ENCODE measurements at places on chromosomes 4 and X. TPM values are rescaled to one million over a fixed set of nuclear protein-coding genes. Genes with fewer than 3 reads are reported as not detected.

Gene CSN1S1
- total RNA-seq = not detected

Gene NXF2B
- not detected for total RNA-seq

Gene STAG2
- total RNA-seq = 103 TPM

Gene TECRL
- total RNA-seq = not detected

Gene ZNF674
- total RNA-seq = 4.7 TPM

Gene F11
- total RNA-seq = not detected
